GM12878 (cell line): ENCODE measurements at places on chromosomes 3 and 15.

- H3K27me3 ChIP-seq, result no peaks in the 10 kb centered on the region
- H3K36me3 ChIP-seq, result peaks cover 31% of the 10 kb centered on the region
- H3K4me1 ChIP-seq, result no peaks in the 10 kb centered on the region; the same call in 1 of the 2 replicates
These were observed 14.2 kb upstream of the SNX22 start for GRCh38 chr15:64137226-64137833.

GRCh38 chr3:30286811-30287210, 319.6 kb upstream of the TGFBR2 start:
- no peaks in the 10 kb centered on the region for H3K36me3 ChIP-seq
- no peak for DNase-seq
- no peak overlapping the region for H3K27ac ChIP-seq

- no peak overlapping the region for H3K27ac ChIP-seq
- H3K36me3 ChIP-seq, result no peaks in the 10 kb centered on the region
- no peak overlapping the region for H3K4me3 ChIP-seq
- H3K27me3 ChIP-seq, result no peaks in the 10 kb centered on the region
- no peaks in the 10 kb centered on the region for H3K4me1 ChIP-seq
These were observed 11.0 kb downstream of the PARP16 start for GRCh38 chr15:65275728-65276126.

DNA sequence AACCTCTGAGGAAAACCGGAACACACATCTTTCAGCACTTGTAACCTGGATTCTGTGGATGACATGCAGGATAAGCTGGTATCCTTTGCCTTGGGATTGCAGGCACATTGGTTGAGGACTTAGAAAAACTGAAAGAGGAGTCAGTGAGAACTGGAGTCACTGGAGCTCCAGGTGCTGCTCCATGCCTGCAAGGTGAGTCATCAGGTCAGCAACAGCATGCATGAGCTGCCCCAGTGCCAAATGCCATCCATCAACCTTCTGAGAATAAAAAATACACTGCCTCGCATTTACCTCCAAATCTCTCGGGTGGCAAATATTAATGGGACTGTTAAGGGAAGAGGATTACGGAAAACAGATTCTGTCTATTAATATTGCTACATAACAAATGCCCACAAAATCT, 729.1 kb downstream of the NTRK3 start:
- no peaks in the 10 kb centered on the region for H3K4me1 ChIP-seq
- H3K27me3 ChIP-seq, result no peaks in the 10 kb centered on the region
- DNase-seq, result no peak
- H3K36me3 ChIP-seq, result no peaks in the 10 kb centered on the region
- no peak overlapping the region for H3K27ac ChIP-seq

- no peak overlapping the region for H3K4me3 ChIP-seq
- no peak for DNase-seq
- no peaks in the 10 kb centered on the region for H3K4me1 ChIP-seq
- no peak overlapping the region for H3K27ac ChIP-seq
- H3K36me3 ChIP-seq, result no peaks in the 10 kb centered on the region
These were observed 563.7 kb downstream of the NSUN3 start for GRCh38 chr3:94626573-94626972.

DNA sequence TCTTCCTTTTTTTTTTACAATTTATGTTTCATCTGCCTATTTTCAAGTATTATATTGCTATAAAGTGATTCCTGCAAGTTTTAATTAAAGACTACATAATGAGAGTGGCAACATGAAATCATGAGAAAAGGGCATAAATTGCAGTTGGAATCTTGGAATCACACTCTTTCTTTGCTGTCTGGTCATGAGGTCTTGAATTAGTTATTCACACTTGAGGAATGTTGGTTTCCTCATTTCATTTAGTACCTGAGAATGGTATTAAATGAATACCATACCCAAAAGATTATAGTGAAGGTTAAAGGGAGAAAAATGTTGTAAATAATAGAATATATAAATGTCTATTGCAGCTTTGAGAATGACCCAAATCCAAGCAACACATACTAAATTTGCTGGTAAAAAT, 25.8 kb upstream of the CNTN3 start:
- H3K36me3 ChIP-seq, result no peaks in the 10 kb centered on the region
- no peak overlapping the region for H3K27ac ChIP-seq
- no peaks in the 10 kb centered on the region for H3K27me3 ChIP-seq
- no peak overlapping the region for H3K4me3 ChIP-seq
- no peaks in the 10 kb centered on the region for H3K4me1 ChIP-seq

DNA sequence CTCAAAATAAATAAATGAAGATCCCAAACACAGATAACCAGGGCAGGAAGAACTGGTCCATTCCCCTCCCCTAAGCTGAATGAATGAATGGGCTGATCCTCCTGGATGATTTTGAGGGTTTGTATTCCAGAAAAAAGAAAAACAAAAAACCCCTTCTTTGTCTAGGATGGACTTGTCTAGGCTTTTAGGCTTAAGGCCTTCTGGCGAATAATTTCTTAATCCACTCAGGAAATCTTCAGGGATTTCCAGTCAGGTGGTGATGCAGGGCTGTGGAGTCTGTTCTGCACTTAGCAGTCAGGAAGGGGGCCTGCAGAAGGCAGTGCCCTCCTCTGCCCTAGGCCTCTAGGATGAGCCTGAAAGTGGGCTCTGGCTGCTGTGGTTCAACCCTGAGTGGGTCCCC, 52.1 kb downstream of the BDH1 start:
- peaks cover 19% of the 10 kb centered on the region for H3K4me1 ChIP-seq
- no peak overlapping the region for H3K4me3 ChIP-seq
- no peaks in the 10 kb centered on the region for H3K27me3 ChIP-seq
